ENCODE measurements at places on chromosomes 16 and 17.
A peak's percentile ranks its signal among the peaks of the same experiment; 100 is the strongest.

DNA sequence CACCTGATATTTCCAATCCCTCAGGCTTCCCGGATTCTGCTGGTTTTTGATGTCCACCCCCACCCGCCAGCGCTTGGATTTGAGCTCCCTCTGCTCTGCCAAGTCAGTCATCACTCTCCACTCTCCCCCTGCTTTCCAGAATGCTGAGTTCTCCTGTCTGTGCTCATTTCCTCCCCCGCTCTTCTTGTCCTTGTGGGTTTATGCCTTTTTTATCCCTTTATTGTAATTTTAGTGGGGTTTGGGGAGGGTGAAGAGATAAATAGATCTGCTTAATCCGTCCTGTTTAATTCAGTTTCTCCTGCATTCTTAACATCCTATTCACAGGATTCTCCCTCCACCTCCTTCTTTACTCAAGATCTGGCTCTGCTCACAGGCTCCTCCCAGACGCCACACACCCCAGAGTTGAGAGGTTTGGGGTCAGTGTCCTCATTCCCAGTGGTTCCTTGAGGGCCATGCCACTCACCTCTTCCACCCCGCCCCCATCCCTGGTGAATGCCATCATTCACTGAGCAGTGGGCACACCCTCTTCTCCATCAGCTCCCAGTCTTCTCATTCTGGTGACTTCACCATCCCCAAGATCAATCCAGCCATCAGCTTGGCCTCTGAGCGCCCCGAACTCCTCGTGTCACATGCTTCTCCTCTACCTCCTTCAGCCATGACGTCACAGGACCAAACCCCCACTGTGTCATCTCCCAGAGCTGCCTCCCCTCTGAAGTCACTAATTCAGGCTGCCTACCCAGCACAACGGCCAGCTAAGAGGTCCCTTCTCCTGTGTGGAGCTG is 15.1 kb upstream of the GUCY2D start:
- DNase-seq, result no peak

DNA sequence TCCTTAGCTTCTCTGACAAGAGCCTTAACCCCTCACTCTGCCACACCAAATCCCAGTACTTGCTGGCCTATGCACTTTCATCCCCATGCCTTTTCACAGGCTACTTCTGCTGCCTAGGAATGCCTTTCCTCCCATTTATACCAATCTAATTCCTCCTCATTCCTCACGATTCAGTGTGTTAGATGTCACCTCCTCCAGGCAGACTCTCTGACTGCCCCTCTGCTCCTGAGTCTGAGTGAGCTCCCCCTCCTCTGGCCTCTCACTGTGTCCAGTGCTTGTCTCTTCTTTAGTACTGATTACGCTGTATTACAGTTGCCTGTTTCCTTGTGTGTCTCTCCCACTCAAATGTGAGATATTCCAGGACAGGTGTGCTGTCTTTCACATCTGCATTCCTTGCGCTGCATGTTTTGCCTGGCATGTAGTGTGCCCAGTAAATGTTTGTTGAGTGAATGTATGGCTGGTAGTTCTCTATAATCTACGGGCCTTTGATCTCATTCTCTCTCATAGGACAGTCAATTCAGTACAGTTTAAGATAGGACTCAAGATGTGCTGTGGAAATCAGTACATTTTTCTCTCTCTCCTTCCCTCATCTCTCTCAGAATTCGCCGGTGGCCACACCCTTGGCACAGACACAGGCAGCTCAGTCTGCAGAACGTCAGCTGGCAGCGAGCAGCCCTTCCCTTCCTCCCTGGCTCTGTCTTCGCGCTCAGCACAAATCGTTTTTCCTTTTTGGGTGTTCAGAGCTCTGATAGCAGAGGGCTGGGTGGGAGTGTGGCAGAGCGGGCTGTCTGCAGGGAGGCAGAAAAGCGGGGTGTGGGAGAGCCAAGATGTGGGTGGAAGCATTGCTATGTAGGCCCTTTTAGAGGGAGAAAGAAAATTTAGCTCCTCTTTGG is 18.5 kb downstream of the ARL4D start:
- DNase-seq, result no peak

GRCh38 chr16:70738083-70738977 is 52.5 kb upstream of the MTSS2 start:
- peak; percentile 64 for DNase-seq

GRCh38 chr17:1203111-1203966 is 23.6 kb upstream of the ABR start:
- peak; percentile 59 for DNase-seq

DNA sequence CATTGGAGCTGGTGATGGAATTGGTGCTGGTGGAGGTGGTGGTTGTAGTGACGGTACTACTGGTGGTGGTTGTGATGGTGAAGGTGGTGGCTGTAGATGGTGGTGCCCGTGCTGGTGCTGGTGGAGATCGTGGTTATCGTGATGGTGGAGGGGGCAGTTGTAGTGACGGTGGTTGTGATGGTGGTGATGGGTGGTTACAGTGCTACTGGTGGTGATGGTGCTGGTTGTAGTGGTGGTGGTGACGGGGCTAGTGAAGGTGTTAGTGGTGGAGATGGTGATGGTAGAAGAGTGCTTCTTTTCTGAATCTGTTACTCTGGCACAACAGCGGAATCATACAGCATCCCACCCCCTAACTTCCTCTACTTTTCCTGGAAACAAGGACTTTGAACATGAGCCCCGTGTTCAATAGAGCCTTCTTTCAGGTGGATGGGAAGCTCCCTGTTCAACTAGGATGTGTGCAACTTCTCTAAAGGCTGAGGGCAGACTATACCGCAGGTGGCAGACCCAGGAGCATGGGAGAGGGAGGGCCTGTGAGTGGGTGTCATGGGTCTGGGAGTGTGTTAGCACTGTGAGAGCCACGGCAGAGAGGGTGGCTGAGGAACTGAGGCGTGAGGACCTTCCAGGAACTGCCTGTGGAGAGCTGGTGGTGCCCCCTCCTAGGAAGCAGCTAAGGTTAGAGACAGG is 8.2 kb downstream of the TBX21 start:
- DNase-seq, result no peak

- DNase-seq, result no peak
Observed at GRCh38 chr17:33105911-33106310, 114.3 kb downstream of the SPACA3 start.

DNA sequence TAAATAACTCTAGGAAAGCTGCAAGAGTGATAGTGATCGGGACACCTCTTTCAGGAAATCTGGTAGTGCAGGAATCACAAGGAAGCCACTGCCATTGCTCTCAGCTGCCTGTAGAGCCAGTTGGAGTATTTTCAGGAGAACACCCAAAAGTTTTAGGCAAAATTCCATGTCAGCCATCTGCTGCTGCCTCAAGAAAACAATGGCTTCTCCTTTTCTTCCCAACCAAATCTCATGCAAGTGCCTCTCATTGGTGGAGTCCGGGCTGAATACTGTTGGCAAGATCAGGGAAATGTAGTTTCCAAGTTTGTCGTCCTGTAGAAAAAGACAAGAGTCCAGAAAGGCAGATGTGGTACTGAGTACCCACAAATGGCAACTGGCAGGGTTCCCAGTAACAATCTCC is 54.9 kb upstream of the TANC2 start:
- no peak for DNase-seq

DNA sequence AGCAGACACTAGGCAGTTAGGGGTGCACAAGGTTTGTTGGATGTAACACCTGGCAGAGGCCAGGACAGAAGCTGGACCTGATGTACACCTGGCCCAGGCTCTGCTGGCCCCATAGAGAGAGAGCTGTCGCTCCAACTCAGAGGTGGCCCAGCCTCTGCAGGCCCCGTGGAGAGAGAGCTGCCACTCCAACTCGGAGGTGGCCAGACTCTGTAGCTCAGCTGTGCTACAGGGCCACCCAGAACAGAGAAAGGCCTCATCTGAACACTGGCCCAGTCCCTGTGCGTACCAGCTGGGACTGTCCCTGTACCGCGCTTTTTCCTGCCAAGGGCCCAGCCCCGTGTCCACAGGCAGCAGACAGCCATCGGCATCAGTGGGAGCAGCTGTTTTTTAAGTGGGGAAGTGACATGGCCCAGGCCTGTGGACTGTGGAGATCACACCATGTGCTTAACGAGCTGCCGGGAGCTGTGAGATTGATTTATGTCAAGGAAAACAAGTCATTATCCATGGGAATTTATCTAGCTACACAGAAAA is 176.4 kb upstream of the CHMP6 start:
- no peak for DNase-seq

DNA sequence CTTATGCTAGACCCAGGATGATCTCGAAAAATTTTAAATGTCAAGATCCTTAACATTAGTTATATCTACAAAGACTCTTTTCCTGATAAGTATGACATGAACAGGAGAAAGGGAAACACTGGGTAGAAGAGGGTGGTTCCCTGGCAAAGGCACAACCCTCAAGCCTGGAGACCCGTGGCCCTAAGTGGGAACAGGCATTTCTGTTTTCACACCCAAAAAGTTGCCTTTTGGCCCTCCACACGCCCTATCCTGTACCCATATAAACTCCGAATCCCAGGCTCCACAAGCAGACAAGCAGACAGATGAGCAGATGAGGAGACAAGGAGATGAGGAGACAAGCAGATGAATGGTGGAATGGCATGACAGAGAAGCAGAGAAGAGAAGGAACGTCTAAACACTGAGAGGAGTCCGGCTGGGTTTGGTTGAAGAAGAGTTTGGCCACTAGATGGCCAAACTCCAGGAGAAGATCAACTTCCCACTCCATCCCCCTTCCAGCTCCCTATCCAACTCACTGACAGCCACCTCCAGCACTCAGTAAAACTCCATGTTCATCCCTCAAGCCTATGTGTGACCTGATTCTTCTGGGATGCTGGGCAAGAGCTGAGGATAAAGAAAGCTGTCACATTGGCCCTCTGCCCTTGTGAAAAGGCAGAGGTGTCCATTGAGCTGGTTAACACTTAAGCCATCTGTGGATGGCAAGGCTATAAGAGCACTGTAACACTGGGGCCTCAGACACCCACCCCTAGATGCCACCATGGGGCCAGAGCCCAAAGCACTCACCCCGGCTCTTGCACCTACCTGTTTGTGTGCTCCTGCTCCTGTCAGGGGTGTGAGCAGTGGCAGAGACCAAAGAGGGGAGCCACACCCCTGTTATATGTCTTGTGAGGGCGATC is 139.6 kb upstream of the FAM20A start:
- DNase-seq, result no peak

DNA sequence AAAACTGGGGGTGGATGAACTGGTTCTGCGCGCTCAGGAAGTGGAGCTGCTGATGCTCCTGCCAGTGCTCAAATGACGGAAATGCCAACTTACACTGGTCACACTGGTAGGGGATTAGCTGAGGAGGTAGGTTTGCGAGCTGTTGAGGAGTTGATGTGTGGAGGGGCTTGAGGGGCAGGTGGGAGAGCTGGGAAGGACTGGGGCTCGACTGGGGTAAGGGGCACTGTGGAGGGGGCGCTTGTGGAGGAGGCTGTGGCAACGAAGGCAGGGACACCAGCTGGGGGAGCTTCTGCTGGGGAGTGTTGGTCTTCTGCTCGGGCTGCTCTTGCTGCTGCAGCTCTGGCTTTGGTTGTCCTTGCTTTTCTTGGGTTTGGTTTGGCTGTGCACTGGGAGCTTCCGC is 252.9 kb downstream of the ZFHX3 start:
- no peak for DNase-seq

GRCh38 chr16:49181791-49182518 is 99.7 kb downstream of the CBLN1 start:
- DNase-seq, result no peak

DNA sequence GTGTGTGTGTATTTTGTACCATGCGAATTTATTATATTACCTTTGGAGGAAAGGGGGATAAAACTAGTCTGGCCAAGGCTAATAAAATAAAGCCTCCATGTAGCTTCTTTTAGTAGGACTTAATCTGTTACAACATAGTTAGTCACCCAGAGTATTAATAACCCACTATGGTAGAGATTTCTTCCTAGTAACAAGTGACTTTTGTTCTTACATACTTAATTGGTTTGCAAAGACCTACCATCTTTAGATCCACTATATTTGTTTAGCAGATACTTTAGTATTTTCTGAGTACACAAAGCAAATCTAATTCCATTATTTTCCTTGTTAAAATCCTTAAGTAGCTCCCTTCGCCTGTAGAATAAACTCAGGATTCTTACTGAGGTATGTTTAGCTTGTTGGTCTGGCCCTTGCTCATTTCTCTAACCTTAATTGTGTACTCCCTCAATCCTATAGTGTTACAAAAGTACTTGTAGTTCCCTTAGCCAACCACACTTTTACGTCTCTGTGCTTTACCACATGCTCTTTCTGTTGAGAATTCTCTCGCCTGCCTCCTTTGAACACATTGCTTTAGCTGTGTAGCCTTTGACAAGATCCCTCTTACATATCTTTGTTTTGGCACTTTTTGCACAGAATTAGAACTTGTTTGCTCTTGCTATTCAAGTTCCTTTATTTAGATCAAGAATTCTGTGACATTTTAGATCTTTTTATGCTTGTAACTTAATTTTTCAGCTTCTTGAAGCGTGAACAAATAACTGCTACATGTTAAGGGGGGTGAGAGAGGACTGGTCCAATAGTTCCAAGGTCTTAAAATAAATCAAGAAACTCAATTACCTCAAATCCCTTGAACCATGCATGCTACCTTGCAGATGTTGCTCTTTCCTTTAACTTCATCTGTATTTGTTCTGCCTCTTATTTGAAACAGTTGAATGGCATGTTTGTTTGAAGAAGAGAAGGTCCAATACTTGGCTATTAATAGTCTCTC is 23.8 kb downstream of the CLTC start:
- peak; percentile 26 for DNase-seq

GRCh38 chr16:87108941-87109340 is 208.3 kb downstream of the C16orf95 start:
- DNase-seq, result no peak

DNA sequence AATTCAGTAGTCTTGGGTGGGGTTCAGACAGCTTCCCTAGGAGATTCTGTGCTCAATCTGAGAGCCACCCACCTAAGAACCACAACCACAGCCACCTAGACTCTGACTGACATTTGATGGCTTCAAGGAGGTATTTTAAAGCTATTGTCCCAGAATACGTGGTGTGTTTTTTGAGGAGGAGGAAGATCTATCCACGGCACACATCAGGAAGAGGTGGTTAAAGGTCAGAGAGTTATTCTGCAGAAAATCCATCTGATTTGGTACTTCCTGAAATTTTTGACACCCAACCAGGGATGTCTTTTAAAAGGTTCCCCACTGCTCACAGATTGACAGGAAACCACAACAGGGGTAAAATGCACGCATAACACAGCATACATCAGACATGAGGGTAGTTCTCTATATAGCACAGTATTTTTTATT is 25.1 kb downstream of the SMARCE1 start:
- no peak for DNase-seq

- no peak for DNase-seq
Observed at GRCh38 chr16:73213732-73214455, 166.0 kb upstream of the ZFHX3 start.

All from hematopoietic multipotent progenitor cell treated with erythropoietin and hydrocortisone succinate and interleukin-3 and kit ligand, for 8 days (in vitro differentiated cells).